ENCODE measurements at places on chromosomes 5 and 9.

DNA sequence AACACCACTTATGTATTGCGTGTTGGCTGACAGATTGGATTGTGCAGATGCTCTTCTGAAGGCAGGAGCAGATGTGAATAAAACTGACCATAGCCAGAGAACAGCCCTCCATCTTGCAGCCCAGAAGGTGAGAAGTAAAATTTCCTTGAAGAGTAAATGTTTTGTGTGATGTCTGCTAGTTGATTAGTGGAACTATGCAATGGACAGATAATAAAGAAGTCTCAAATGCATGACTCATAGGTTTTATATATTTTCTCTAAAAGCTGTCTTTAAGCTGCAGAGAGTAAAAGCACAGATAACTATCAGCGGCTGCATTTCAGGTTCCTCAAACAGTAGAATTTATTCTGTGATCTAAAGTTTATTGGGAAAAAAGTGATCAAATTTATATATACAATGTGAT, 27.4 kb downstream of the INVS start:
- DNase-seq, result no peak

DNA sequence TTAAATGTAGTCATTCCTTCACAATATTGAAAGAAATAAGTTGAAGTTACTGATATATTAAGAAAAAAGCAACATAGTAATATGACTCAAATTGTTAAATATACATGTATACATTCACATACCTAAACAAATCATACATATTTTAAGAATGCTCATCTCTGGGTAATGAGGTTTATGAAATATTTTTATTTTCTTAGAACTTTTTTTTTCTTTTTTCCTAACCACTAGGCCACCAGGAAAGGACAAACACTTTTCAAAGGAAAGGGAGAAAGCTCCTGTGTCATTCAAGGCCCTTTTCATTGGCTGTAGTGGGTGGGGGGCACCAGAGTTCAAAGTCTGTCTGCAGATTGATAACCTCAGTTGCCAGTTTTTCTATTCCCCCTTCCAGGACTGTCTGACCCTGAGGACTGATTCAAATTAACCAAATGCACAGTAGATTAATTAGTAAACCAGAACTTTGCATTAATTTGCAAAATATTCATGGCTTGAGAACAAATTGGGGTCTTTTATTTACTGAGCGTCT, 72.9 kb upstream of the NIPAL4 start:
- DNase-seq, result no peak

DNA sequence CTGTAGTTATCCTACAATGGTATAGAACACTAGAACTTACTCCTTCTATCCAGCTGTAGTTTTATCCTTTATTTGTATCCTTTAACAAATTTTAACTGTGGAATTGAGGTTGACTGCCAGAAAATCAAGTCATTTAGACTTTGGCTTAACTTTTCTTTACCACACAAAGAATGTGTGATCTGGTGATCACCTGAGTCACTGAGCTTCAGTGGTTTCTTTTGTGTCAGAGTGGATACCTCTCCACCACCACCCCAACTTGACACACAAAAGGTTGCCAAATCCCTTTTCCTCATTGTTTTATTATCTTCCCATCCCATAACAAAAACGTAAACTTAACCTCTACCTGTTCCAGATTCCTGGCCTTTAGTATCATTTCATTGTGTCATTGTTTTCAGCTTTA, 5.5 kb downstream of the OTULIN start:
- no peak for DNase-seq

GRCh38 chr5:5080790-5081189, 59.3 kb upstream of the ADAMTS16 start:
- no peak for DNase-seq

- DNase-seq, result no peak
These were observed 5.7 kb downstream of the EGR1 start for GRCh38 chr5:138471052-138471361.

GRCh38 chr5:140632366-140633020, 482 bp downstream of the CD14 start:
- DNase-seq, result peak; percentile 32

GRCh38 chr5:4561403-4561802, 578.7 kb upstream of the ADAMTS16 start:
- DNase-seq, result no peak

DNA sequence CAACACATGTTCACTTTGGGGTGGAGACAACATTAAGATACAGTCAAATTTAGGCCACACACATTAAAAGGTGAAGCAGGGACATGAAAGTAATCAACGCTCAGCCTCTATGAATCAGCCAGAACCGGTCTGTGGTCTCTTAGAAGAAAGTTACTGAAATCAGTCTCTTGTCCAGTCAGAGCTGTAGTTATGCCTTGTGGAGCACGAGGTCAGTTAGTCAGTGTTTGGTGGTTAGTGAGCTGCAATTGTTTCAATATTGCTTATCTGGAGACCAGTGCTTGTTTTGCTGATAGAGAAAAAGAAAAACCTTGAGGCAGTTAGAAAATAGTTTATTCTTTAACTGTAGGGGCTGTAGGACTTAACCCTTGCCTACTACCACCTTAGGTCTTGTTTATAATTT, 157.8 kb upstream of the RASEF start:
- no peak for DNase-seq

DNA sequence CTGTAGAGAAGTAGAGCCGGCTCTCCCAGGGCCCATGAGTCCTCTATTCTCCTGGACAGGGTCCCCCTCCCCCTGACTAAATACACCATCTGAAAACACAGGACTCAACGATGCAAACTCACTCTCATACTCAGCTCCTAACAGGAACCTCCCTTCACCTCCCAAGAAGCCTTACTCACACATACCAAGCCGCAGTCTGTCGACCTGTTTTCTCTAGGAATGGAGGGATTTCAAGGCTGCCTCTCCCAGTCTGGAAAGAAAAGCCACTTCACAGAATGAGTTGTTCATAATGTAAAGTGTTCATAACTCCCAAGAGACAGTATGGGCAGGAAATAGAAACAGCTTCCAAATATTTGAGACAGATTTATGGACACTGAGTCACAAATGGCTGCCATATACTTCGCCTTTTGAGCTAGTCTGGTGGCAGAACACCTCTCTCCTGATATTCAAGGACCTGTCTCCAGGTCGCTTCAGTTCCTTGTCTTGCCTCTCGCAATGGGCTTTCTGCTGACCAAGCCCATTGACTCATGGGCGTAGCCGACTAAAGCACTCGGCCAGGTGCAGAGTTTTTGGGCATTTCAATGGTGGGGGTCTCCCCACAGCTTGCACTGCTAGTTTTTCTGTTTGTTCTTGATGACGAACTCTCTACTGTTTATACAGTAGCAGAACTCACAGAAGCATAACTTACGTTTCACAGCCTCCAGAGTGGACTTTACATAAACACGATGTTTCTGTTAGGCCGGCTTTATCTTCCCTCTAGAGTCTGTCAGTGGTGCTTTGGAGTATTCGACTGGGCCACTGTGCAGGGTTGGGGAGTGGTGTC, 25.0 kb upstream of the IL17B start:
- DNase-seq, result no peak

Data from CD4-positive, alpha-beta T cell (primary cell).